ENCODE measurements at places on chromosomes 3 and 15.

DNA sequence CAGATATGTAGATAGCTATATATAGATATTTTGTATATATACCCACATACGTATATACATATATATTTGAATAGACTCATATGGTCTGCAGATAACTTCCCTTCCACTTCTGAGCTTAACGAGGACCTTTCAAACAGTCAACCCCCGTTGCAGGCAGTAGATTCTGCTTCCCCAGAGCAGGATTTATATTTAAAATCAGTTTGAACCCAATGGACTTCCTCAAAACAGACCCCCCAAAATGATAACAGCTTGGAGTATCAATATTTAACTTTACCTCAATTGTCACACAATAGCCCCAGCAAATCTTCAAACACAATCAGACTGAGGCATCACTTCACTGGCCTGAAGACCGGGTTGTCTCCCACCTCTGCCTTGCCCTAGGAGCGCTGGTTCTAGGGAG lies 218.3 kb downstream of the MEIS2 start:
- DNase-seq: no peak

GRCh38 chr15:37518436-37518835 lies 416.0 kb upstream of the TMCO5A start:
- DNase-seq: no peak

GRCh38 chr3:189267981-189268613 lies 96.3 kb downstream of the TPRG1 start:
- no peak for DNase-seq

DNA sequence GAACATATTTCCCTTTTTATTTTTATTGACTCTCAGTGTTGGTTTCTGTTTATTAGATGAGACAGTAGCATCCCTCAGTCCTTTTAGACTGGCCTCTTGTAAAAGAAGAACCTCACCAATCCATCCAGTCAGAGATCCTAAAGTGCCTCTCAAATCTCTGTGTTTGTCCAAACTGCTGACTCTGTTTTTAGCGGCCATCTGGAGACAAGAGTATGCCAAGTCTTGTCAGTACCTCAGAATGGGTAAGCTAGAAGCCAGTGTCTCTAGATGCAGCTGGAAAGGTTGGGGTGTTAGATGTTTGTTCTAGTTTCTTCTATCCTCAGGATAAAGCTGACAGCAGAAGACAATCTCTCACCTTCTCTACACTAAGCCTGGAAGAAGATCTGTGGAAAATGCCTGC lies 537.7 kb upstream of the ZNF385D start:
- no peak for DNase-seq

DNA sequence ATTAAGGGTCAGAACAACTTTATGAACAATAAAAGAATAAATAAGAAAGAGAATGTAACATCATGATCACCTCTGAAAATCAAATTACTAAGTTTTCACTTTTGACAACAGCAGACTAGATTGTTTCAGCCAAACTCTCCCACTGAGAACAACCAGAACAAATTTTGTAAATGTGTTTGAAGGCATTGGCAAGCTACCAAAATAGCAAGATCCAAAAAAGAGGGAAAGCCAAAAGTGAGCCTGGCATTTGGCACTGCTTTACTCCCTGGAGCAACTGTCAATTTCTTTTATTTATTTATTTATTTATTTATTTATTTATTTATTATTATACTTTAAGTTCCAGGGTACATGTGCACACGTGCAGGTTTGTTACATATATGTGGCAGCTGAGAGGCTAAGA lies 67.2 kb downstream of the CFAP44 start:
- no peak for DNase-seq

DNA sequence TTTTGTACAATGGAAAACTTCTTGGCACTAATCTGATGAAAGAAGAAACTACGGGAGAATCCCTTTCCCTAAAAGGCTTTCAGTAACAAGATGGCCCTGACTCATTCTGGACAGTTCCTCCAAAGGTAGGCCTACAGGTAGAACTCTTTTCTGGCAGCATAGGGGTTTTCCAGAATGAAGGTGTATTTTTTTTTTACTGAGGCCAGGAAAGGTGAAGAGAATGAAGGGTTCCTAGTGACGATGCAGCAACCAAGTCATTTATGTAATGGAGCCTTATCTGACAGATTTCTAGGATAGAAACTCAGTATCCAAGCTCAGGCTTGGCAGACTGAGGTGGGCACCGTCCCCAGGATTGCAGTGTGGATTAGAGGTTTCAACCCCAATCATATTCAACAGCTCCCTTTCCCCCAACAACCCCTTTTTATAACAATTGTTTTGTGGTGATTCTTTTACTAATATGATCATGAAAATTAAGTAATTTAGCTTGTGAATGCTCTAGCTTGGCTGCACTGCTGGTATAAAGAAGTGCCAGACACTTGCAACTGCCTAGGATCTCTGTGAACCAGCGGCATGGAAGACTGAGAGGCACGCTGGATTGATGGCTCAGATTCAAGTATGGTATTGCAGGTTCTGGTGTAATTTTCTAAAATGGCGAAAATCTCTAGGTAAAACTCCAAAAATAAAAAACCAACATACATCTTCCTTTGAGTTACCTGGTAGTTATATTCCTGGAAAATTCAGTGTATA lies 8.7 kb upstream of the TRIM69 start:
- DNase-seq: no peak

DNA sequence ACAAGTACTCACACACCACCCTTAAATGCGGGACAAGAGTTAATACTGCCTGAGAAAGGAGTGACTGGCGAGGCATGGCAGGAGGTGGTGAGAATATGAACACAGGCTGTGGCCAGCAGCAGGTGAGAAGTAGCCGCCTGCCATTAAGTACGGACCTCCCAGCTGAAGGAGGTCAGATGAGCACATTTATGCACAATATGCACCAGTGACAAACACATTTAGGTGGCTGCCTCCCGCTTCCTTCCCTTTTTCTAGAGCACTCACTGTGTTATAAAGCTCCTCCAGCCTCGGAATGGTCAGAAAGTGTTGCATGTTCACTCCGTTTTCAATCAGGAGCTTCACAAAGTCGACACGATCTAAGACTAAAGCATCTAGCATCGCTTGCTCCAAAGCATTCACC lies 52.4 kb downstream of the TRPM1 start:
- DNase-seq: no peak

- DNase-seq: no peak
These were observed 46.2 kb downstream of the OSBPL10 start for GRCh38 chr3:31934866-31935265.

- no peak for DNase-seq
These were observed 870 bp upstream of the TSEN2 start for GRCh38 chr3:12483410-12483809.

GRCh38 chr3:143809121-143809621 lies 39.1 kb downstream of the SLC9A9 start:
- no peak for DNase-seq
